Fibroblast of upper back skin (primary cell): ENCODE measurements at places on chromosomes 6 and 20.
A peak's percentile ranks its signal among the peaks of the same experiment; 100 is the strongest.

- DNase-seq = peak; percentile 27
Measured at GRCh38 chr20:37755665-37756064, 61.8 kb downstream of the CTNNBL1 start.

GRCh38 chr6:38583523-38583922 lies 56.2 kb downstream of the BTBD9 start:
- DNase-seq = no peak

GRCh38 chr6:160188773-160189172 lies 67.2 kb downstream of the SLC22A1 start:
- DNase-seq = no peak

GRCh38 chr20:15913391-15914025 lies 659.7 kb downstream of the KIF16B start:
- DNase-seq = no peak

DNA sequence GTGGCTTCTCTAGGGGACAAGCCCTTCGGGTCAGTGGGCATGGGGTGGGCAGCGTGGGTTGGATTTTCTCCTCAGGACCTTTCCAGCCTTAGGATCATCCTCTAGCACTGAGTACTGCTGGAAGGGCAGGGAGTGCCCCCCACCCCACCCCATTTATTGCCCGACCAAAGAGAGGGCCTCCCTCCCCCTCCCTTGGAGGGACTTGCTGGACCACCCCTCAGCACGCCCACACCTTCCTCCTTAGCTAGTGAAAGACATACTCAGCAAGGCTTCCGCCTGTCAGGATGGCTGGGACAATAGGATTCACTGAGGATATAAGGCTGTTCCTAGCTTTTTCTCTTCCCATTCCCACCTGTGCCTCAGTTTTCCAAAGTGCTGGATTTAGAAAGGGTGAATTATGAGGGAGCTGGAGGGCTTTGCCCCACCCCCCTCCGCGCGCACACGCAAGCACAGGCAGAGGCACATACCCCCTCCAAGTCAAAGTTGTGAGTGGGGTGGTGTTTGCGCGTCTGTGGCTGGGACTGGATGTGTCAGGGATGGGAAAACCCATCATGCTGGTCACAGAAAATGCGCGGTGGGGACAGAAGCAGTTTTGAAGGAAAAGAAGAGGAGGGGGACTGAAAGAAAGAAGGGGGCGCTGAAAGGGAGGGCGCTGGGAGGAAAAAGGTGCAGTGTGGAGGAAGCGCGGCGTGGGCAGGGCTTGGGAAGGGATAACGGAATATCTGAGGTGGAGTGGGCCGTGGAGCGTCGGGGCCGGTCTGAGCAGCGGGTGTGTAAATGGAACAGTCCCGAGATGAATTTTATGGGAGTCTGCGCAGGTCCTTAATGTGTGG lies 693 bp upstream of the SLC29A1 start:
- DNase-seq = no peak

DNA sequence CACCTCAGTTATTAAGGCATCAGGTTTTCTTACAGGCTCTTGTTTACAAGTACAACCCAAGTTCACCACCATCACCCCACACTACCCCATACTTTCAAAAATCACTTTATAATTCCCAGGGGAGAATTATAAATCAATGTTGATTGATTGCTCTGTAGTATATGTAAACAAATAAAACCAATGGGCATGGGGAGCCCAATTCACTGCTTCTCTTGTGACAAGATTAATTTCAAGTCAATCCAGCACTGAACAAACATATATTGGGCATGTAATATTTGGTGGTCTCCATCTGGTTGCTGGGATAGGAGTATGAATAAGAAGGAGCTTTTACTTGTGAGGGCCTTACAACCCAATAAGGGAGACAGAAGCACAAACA lies 95.8 kb downstream of the CLVS2 start:
- no peak for DNase-seq

DNA sequence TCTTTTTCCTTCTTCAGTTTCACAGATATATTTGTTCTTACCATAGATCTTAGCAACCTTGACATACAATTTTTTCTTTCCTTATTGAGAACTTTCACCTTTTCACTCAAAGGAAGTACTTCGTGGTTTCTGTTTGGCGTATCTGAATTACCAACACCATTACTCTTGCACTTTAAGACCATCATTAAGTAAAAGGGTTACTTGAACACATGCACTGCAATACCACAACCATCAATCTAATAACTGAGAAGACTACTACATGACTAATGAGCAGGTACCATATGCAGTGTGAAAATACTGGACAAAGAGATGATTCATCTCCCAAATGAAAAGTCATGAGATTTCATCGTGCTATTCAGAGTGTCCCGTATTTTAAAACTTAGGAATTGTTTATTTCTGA lies 21.7 kb upstream of the SENP6 start:
- peak; percentile 20 for DNase-seq

- no peak for DNase-seq
Measured at GRCh38 chr20:25197183-25197869, 1.8 kb downstream of the ENTPD6 start.

DNA sequence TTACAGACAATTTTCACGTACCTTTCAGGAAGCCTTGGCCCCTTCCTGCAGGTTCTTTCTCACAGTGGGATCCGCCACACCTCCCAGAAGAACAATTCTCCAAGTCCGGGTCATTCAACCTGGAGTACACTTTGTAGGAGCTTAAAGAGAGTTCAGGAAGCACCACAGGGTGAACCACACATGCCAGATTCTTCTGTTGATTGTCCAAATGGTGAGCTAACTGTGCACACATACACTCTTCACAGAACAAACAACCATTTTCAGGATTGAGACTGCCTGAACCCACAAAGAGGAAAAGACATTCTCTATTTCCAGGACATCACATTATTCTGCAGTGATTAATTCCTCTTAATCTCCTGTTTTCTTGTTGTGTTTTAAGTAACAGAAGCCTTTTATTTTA lies 51.0 kb downstream of the SCGN start:
- no peak for DNase-seq

DNA sequence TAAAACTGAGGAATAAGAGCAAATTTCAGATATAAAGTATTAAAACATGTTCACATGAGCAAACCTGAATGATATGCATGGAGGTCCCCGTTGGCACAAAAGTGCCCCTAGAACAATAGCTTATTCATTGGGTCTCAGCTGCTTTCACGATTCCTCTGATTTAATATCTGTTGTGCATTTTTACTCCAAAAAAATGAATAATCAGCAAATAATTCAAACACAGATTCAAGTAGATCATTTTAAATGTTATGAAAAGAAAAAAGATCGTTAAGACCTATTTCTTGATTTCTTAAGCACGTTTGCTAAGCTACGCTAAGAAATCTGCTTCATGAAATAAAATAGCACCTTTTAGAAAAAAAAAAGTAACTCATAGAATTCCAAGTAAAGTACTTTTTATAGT lies 21.7 kb downstream of the HUS1B start:
- DNase-seq = no peak

- DNase-seq = no peak
Measured at GRCh38 chr20:57688864-57689263, 21.0 kb downstream of the PMEPA1 start.

GRCh38 chr20:919491-919916 lies 3.4 kb upstream of the ANGPT4 start:
- no peak for DNase-seq

- DNase-seq = peak; percentile 97
Measured at GRCh38 chr6:139925894-139926641, 551.6 kb upstream of the CITED2 start.

- DNase-seq = no peak
Measured at GRCh38 chr6:73811706-73812105, 115.7 kb downstream of the CD109 start.

DNA sequence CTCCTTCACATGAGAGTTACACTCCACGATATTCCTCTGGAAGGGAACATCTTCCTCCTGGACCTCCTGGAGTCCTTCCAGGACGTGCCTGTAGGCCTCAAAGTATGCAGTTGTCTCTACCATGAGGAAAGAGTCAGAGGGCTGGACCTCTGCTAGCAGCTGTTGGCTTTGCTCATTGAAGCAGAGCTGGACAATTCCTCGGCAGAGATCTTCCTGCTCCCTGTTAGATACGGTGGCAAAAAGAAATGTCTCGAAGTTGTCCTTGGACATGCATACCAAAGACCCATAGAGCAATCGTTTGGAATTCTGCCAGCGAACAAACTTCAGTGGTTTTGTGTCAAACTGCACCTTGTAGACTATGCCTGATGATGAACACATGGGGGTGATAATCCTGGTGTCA lies 7.7 kb downstream of the ZNFX1 start:
- peak; percentile 49 for DNase-seq

- DNase-seq = no peak
Measured at GRCh38 chr20:2285613-2286012, 10.2 kb upstream of the TGM3 start.

- DNase-seq = no peak
Measured at GRCh38 chr6:161211380-161212035, 62.4 kb downstream of the AGPAT4 start.

GRCh38 chr20:48668451-48668946 lies 159.3 kb downstream of the PREX1 start:
- DNase-seq = peak; percentile 48

DNA sequence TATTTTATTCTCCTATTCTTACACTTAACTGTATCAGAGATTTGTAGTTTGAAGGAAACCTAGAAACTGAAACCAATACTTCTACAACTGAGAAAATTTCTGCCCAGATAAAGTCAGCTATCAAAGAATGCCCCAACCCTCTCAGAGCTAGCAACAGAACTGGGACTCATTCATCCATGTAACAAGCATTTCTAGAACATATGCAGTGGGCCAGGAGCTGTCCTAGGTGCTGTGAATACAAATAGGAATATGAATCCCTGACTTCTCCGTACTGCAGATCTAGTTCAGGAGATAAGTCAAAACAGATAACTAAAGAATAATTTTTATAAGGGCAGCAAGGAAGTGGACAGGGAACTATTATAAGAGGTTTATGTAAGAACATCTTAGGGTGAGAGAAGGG lies 654.1 kb upstream of the NOX3 start:
- peak; percentile 2 for DNase-seq

GRCh38 chr20:7291946-7292345 lies 524.5 kb downstream of the BMP2 start:
- peak; percentile 3 for DNase-seq

DNA sequence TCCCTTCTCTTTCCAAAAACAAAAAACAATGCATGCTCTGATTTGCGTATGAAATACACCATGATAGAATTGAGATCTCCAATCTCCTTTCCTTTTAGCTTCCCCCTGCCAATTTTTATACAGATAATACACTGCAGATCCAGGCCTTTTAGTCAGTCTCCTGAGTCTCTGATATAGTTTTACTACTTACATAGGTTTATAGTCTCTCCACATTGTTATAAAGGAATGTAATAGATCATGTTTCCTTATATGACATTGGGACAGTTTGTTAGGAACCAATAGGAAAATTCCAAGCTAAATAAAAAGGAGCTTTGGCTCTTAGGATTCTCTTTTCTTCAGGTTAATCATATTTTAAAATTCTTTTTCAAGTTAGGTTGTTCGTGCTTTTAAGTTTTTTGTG lies 36.5 kb downstream of the TBPL1 start:
- no peak for DNase-seq

DNA sequence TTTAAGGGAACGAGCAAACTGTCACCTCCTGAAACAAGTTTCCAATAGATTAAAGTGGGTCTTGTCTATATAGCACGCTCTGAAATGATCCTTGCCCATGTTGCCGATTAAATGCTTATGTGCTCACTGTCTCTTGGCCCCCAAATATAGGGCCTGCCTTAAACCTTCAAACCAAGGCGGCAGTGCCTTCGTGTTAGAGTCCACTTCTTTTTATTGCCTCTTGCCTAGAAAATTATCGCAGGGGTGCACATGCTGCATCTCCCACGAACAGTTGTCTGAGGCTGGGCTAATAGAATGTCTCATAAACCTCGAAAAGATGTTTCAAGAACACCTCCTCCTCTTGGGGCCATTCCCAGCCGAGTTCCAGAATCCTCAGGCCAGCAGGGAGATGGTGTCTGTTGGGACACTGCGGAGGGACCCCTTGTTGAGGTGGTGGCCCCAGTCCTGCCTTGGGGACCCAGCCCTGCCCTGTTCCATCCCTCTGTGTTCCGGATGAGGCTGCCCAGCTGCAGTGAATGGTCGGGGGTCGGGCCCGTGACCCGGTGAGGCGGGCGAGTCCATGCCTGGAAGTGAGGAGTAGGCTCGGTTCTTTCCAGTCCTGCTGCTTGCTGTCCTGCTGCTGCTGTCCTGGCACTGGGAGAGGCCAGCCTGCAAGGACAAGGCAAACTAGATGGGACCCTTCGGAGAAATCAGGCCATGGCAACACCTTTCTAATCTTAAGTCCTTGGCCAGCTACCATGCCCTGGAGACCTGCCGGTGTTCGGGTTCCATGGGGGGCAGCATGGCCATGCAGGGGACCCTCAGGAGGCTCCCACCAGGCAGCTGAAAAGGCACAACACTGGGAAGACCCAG lies 34.7 kb upstream of the SLCO4A1 start:
- DNase-seq = no peak

GRCh38 chr6:34339432-34339831 lies 53.0 kb downstream of the NUDT3 start:
- no peak for DNase-seq

- DNase-seq = peak; percentile 33
Measured at GRCh38 chr6:83518816-83519480, 6.6 kb downstream of the PRSS35 start.

DNA sequence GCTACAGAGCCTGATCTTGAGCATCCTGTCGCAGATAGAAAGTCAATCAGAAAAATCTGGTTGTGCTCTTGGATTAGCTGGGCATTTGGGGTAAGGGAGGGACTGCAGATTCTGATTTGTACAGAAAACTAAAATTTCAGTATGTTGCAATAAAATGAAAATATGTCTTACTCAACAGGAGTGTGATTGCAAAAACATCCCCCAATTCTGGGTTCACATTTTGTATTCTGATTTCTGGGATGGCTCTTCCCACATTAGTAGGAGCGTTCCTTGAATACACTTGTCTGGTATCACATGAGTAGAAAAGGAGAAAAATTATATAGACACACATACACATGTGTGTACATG lies 40.5 kb downstream of the PANK2 start:
- no peak for DNase-seq

- DNase-seq = no peak
Measured at GRCh38 chr20:41076776-41077175, 48.2 kb downstream of the TOP1 start.

DNA sequence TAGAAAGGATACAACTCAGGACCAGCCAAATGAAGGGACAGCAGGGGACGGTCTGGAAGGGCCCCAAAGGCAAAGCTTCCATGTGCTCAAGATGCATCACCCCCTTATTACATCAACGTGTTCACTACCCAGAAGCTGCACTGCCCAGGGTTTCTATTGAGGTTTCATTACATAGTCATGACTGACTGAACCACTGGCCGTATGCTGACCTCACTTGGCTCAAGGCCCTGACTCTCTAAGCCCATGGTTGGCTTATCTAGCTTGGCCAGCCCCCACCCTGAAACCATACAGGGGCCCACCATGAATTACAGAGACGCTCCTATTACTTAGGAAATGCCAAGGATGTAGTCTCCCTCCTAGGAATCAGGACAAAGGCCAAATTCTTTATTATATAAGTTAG lies 179.4 kb downstream of the FOXC1 start:
- DNase-seq = peak; percentile 70

GRCh38 chr6:109332748-109333147 lies 49.5 kb downstream of the CD164 start:
- no peak for DNase-seq

GRCh38 chr6:110367825-110368224 lies 9.7 kb upstream of the METTL24 start:
- no peak for DNase-seq

GRCh38 chr6:160519603-160520042 lies 144.5 kb downstream of the LPA start:
- no peak for DNase-seq
